A549 treated with CORT108297 at 1 μM for 4 hours (cell line): ENCODE measurements at places on chromosomes 12 and 14. TPM values are rescaled to one million over a fixed set of nuclear protein-coding genes. Genes with fewer than 3 reads are reported as not detected.

The CLEC9A gene
- total RNA-seq = not detected in 5 replicates

The ASCL1 gene
- not detected in 5 replicates for total RNA-seq

The TAS2R10 gene
- 0.11 to 0.17 TPM in 2 of 5 replicates, not detected in the others for total RNA-seq

The MEG3 gene
- 49.4 to 80.3 TPM (median 65.6 TPM) in 5 replicates for total RNA-seq

The TSPAN19 gene
- total RNA-seq = not detected in 5 replicates

The ACOT4 gene
- total RNA-seq = 1.9 to 2.4 TPM (median 2.0 TPM) in 5 replicates
